ENCODE measurements at places on chromosomes 3 and 15.
A peak's percentile ranks its signal among the peaks of the same experiment; 100 is the strongest.

- DNase-seq, result no peak
These were observed 601.0 kb upstream of the ADAMTS9 start for GRCh38 chr3:65288776-65289175.

GRCh38 chr15:90583471-90584252 lies 53.9 kb downstream of the CRTC3 start:
- no peak for DNase-seq

- no peak for DNase-seq
These were observed 67.7 kb upstream of the NR2F2 start for GRCh38 chr15:96262549-96263489.

DNA sequence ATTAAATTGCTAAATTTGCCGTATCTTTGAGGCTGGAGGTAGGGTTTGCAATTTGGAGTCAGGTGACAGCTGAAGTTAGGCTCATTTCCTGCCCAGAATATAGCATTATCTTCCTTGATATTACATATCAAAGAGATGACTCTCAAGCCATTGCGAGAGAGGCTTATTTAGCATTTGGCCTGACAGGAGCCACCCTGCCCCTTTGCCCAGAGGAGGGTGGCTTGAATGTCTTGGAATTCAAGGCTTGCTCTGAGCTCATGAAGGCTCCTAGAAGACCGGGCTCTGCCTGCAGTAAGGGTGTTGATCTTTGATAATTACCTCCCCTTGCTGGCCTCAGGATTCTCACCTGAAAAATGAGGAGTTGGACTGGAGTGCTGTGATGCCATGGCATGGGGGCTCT lies 251.4 kb upstream of the C2CD4B start:
- DNase-seq, result no peak

GRCh38 chr3:108806316-108806715 lies 16.3 kb upstream of the TRAT1 start:
- DNase-seq, result no peak

- no peak for DNase-seq
These were observed 27.8 kb upstream of the GOLIM4 start for GRCh38 chr3:168123201-168124176.

DNA sequence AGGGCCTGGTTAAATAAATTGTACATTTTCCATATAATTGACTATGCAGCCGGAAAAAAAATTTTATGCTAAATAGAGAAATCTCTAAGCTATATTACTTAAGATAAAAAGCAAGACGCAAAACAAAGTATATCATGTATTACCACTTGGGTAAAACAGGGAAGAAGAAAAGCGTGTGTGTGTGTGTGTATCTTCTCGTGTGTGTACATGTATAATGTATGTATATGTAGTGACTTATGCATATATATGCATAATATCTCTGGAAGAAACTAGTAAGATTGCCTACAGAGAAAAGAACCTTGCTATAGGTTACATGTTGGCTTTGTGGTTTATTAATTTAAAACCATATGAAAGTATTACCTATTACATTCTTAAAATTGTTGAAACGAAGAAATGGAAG lies 19.0 kb downstream of the KNL1 start:
- no peak for DNase-seq

GRCh38 chr15:86837294-86838061 lies 757.8 kb downstream of the AGBL1 start:
- no peak for DNase-seq

DNA sequence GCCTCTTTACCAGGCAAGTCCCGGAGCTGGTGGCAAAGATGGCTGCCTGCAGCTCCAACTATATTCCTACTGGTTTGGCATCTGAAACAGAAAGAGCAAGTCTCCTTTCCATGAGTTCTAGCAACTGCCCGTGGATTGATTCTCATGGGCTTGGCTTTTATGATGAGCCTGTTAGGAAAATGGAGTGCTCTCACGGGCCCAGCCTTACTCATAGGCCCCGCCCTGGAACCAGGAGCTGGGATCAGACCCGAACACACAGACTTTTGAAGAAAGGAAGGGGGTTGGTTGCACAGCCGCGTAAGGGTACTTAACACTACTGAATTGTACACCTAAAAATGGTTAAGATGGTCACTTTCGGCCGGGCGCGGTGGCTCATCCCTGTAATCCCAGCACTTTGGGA lies 2.9 kb downstream of the NRROS start:
- no peak for DNase-seq

- peak; percentile 70 for DNase-seq
These were observed 312.2 kb downstream of the RORA start for GRCh38 chr15:60916679-60917460.
